ENCODE measurements at places on chromosomes 1 and 21.

DNA sequence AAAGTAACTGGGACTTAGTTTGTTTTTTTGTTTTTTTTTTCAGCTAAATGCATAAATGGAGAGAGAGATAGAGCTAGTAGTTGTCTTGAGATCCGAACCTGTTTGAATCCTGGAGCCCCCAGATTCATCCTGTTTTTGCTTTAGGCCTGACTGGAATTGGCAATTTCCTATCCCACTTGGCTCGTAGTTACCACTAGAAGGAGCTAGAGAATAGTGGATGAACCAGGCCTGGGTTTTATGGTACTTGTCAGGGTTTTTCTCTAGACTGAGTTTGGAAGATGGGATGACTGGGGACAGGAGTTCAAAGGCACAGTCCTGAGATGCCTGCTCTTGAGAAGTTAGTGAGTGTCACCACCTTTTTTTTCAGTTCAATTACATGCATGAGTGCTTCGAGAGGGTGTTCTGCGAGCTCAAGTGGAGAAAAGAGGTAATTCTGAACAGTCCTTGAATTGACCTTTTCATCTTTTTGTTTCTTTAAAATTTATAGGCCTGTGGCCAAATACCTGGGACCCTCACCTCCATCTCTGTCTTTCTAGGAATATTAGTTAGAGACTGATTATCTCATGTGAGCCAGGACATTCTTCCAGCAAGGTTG is 23.4 kb downstream of the CELF3 start:
- no peak for DNase-seq

GRCh38 chr1:191702124-191702523 is 456.1 kb upstream of the RGS18 start:
- DNase-seq: no peak

GRCh38 chr1:9324246-9325096 is 31.8 kb downstream of the SPSB1 start:
- no peak for DNase-seq

DNA sequence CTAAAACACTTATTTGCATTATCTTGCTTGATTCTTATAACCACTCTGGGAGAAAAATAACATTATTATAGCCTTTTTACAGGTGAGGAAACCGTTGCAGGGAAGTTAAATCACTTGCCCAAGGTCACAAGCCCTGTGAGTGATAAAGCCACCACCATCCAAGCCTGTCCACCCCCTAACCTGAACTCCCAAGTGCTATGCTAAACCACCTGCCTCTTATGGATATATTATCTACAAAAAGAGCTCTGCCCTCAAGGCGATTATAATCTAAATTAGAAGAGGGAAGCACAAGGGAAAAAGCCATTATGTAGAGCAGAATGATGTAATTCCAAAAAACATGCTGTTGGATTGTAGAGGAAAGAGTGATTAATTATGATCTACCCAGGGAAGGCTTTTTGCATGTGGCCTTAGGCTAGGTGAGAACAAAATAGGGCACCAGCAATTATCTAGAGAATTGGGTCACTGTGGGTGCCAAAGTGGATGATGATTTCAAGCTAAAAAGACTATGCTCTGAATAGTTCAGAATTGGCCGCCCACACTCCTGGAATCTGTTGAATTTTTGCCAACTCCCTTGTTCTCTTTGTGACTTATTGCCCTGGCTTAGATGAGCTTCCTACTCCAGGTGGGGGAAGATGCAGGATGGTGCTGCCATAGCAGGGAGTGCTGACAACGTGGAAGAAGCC is 205.3 kb downstream of the FGGY start:
- DNase-seq: no peak

DNA sequence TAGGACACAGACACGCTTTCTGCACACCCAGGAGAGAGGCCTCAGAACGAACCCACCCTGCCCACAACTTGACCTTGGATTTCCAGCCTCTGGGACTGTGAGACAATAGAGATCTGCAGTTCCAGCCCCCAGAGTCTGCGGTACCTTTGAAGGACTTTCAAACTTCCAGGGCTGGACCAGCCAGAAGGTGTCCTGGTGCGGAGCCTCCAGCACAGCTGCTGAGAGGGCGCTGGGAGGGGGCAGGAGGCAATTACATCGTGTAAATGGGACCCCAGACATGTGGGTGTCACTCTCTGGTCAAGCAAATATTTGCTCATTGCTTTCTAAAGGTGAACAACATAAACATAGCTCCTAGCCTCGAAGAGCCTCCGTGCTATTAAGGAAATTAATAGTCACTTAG is 58.7 kb upstream of the ACTRT2 start:
- no peak for DNase-seq

- DNase-seq: no peak
Observed at GRCh38 chr1:27660300-27660835, 11.6 kb downstream of the IFI6 start.

DNA sequence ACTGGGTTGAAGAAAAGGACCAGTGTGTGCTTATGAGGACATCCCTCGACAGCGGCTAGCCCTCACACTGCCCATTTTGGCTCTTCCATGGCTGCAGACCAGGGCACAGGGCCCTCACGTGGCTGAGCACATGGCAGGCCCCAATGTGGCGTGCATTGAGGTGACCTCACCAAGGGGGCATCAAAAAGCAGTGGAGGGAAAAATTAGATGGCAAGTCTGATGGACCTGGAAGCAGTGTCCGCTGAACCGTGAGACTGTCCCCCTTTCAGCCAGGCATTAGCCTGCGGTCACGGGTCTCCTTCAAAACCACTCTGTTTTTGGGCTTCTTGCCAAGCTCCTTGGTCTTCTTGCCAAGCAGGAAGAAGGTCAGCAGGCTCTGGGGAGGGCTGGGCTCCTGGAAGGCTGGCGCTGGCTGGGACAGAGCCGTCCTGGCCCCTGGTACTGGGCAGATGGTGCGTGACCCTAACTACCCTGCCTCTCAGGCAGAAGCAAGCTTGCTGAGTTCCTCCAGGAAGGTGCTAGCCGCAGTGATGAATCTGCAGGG is 30.8 kb downstream of the TRIM67 start:
- no peak for DNase-seq

DNA sequence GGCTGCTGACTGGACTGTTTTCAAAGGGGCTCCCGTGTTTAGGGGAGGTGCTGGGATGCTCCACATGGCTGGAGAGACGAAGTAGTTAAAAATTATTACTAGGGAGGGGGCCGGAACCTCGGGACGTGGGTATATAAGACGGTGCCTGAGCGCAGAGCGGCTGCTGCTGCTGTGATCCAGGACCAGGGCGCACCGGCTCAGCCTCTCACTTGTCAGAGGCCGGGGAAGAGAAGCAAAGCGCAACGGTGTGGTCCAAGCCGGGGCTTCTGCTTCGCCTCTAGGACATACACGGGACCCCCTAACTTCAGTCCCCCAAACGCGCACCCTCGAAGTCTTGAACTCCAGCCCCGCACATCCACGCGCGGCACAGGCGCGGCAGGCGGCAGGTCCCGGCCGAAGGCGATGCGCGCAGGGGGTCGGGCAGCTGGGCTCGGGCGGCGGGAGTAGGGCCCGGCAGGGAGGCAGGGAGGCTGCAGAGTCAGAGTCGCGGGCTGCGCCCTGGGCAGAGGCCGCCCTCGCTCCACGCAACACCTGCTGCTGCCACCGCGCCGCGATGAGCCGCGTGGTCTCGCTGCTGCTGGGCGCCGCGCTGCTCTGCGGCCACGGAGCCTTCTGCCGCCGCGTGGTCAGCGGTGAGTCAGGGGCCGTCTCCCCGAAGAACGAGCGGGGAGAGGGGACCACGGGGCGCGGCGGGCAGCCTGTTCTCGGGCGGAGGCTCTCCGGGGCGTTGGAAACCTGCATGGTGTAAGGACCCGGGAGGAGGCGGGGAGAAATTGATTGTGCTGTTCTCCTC is at the start of gene CHODL:
Gene CHODL (plus strand): TSS at position 163 of the 793 bp plus-strand sequence. CDS start 391 bp downstream, at position 554.
- DNase-seq: no peak

GRCh38 chr1:206708058-206708457 is 23.4 kb downstream of the MAPKAPK2 start:
- DNase-seq: no peak

- no peak for DNase-seq
Observed at GRCh38 chr21:39575775-39576174, 37.0 kb upstream of the B3GALT5 start.

DNA sequence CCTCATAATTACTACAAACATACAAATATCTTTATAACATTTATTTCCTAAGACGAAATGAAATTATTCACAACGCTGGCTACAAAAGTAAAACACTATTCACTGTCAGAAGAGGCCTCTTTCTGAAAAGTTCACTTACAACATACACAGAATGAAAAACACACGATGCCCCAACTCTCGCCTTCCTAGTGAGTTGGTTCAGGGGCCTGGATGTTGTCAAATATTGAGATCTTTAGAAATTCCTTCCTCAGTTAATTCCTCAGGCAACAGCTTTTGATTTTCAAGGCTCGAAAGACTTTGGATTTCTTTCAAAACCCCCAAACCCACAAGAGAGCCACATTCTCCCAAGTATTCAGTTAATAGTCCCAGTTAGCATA is 14.2 kb upstream of the KCNE1 start:
- DNase-seq: no peak
